ENCODE measurements at places on chromosomes 16 and 17. TPM values are rescaled to one million over a fixed set of nuclear protein-coding genes. Genes with fewer than 3 reads are reported as not detected.

GRCh38 chr17:34358631-34359030 lies 2.4 kb downstream of the CCL13 start:
- no peak overlapping the region for H3K4me3 ChIP-seq
- no peak for DNase-seq
- H3K4me1 ChIP-seq = no peaks in the 10 kb centered on the region
- H3K27ac ChIP-seq = no peak overlapping the region
- no peaks in the 10 kb centered on the region for H3K27me3 ChIP-seq
- H3K36me3 ChIP-seq = no peaks in the 10 kb centered on the region

HAS3 gene
- 4.1 TPM for total RNA-seq

CACNB1 gene
- total RNA-seq = 9.0 TPM

GRCh38 chr17:1635675-1636465 lies 7.2 kb upstream of the SLC43A2 start:
- no peak overlapping the region for H3K27ac ChIP-seq
- H3K4me1 ChIP-seq = no peaks in the 10 kb centered on the region
- no peak for DNase-seq
- no peaks in the 10 kb centered on the region for H3K27me3 ChIP-seq
- H3K36me3 ChIP-seq = no peaks in the 10 kb centered on the region

GRCh38 chr17:7841396-7841914 lies 7.4 kb downstream of the KDM6B start:
- DNase-seq = no peak
- peaks cover 11% of the 10 kb centered on the region for H3K4me1 ChIP-seq
- H3K27me3 ChIP-seq = no peaks in the 10 kb centered on the region
- peak overlapping the region; percentile 93 for H3K4me3 ChIP-seq
- H3K27ac ChIP-seq = peak overlapping the region; percentile 92
- peaks cover 15% of the 10 kb centered on the region for H3K36me3 ChIP-seq

PRSS27 gene
- 4.8 TPM for total RNA-seq

GRCh38 chr17:55341432-55341831 lies 76.7 kb downstream of the HLF start:
- H3K27me3 ChIP-seq = no peaks in the 10 kb centered on the region
- no peaks in the 10 kb centered on the region for H3K4me1 ChIP-seq
- no peak overlapping the region for H3K4me3 ChIP-seq
- no peak overlapping the region for H3K27ac ChIP-seq

- no peak overlapping the region for H3K4me3 ChIP-seq
- no peak overlapping the region for H3K27ac ChIP-seq
- no peaks in the 10 kb centered on the region for H3K27me3 ChIP-seq
- no peak for DNase-seq
- H3K4me1 ChIP-seq = peaks cover 10% of the 10 kb centered on the region
- H3K36me3 ChIP-seq = peaks cover 11% of the 10 kb centered on the region
Measured at GRCh38 chr16:75593308-75593707, 27.1 kb downstream of the GABARAPL2 start.

DNA sequence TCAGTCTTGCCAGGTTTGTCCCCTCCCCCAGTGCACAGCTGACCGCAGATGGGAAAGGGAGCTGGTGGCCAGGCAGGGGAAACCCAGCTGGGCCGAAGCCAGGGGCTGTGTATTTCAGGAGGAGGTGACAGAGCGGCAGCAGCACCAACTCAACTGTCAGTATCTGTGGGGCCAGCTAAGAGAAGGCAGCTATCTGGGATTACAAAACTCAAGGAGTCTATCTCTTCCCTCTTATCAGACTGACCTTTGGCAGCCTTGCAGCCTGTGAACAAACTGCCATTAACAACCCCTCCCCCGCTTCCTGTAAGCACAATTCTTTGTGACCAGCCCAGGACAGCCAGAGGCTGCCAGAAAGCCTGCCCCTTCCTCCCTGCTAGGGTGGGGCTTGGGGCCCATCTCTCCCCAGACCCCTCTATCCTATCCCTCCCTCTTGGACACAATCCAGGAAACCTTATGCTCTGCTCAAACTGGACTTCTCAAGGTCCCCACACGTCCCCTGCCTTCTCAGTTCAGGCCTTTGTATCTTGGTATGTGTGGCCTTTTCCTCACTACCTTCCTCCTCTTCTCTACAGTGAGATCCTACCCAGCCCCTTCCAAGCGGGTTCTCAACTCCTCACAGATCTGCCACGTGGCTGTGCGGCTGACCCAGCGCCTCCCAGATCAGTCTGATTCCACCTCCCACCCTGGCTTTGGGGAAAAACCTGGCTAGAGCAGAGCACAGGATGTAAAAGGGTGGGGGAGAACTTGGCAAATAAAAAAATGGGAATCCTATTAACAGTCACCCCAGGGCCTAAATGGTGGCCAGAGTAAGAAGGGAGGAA lies 10.5 kb downstream of the ST3GAL2 start:
- H3K27me3 ChIP-seq = no peaks in the 10 kb centered on the region
- H3K36me3 ChIP-seq = peaks cover 23% of the 10 kb centered on the region
- H3K4me3 ChIP-seq = peak overlapping the region; percentile 71
- H3K27ac ChIP-seq = peak overlapping the region; percentile 92
- H3K4me1 ChIP-seq = peaks cover 36% of the 10 kb centered on the region

- DNase-seq = no peak
- peaks cover 23% of the 10 kb centered on the region for H3K27me3 ChIP-seq
- no peak overlapping the region for H3K4me3 ChIP-seq
Measured at GRCh38 chr17:28493460-28493859, 12.7 kb upstream of the FOXN1 start.

KRT31 gene
- not detected for total RNA-seq

DNA sequence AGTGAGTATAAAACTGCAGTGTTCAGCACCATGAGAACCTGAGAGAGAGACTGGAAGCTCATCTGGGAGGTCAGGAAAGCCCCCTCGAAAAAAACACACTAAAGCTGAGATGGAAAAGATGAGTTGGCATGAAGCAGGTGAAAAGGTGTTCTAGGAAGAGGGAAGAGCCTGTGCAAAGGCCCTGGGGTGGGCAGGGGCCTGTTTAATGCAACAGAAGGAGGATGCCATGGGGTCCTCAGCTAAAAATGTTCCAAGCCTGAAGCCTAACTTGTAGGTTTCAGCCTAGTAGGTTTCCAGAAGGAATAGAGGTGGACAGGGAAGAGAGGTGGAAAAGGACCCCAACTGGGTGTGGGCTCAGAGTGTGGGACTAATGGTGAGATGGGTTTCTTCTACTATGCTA lies 242.3 kb upstream of the ZFHX3 start:
- H3K4me1 ChIP-seq = no peaks in the 10 kb centered on the region
- H3K27me3 ChIP-seq = no peaks in the 10 kb centered on the region
- no peak for DNase-seq
- no peaks in the 10 kb centered on the region for H3K36me3 ChIP-seq

MAP2K4 gene
- 55.9 TPM for total RNA-seq

GOT2 gene
- 136 TPM for total RNA-seq

- H3K27ac ChIP-seq = no peak overlapping the region
- H3K36me3 ChIP-seq = no peaks in the 10 kb centered on the region
- no peak for DNase-seq
- H3K4me3 ChIP-seq = no peak overlapping the region
- H3K27me3 ChIP-seq = peaks cover 13% of the 10 kb centered on the region
Measured at GRCh38 chr17:17205368-17206123, 587 bp downstream of the PLD6 start.

DNA sequence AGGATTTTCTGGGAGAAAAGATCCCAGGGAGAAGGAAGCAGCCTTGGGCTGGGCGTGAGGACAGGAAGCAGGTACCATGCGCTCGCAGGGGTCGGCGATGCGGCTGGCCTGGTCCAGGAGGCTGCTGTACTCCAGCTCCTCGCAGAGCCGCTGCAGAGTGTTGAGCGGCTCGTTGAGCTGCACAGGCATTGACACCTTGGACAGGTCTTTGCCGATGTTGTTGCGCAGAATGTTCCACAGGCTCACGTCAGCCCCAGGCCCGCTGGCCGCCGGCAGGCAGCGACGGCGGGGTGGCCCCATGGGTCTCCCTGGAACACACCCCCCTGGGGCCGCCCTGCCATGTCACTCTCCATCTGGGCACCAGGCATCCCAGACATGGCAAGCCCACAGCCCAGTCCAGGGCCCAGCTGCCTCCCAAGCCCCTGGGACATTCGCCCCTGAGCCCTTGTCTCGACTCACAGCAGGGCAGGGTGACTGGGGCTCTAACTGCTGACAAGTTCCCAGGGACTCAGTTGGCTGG lies 8.0 kb downstream of the OSBPL7 start:
- H3K4me3 ChIP-seq = no peak overlapping the region
- no peaks in the 10 kb centered on the region for H3K27me3 ChIP-seq
- H3K27ac ChIP-seq = no peak overlapping the region
- H3K4me1 ChIP-seq = no peaks in the 10 kb centered on the region
- peaks cover 25% of the 10 kb centered on the region for H3K36me3 ChIP-seq

- H3K36me3 ChIP-seq = no peaks in the 10 kb centered on the region
- peaks cover 5% of the 10 kb centered on the region for H3K4me1 ChIP-seq
- H3K4me3 ChIP-seq = no peak overlapping the region
- no peak overlapping the region for H3K27ac ChIP-seq
- H3K27me3 ChIP-seq = no peaks in the 10 kb centered on the region
Measured at GRCh38 chr17:49390548-49391324, 23.9 kb downstream of the PHB1 start.

CIBAR2 gene
- total RNA-seq = not detected

DNA sequence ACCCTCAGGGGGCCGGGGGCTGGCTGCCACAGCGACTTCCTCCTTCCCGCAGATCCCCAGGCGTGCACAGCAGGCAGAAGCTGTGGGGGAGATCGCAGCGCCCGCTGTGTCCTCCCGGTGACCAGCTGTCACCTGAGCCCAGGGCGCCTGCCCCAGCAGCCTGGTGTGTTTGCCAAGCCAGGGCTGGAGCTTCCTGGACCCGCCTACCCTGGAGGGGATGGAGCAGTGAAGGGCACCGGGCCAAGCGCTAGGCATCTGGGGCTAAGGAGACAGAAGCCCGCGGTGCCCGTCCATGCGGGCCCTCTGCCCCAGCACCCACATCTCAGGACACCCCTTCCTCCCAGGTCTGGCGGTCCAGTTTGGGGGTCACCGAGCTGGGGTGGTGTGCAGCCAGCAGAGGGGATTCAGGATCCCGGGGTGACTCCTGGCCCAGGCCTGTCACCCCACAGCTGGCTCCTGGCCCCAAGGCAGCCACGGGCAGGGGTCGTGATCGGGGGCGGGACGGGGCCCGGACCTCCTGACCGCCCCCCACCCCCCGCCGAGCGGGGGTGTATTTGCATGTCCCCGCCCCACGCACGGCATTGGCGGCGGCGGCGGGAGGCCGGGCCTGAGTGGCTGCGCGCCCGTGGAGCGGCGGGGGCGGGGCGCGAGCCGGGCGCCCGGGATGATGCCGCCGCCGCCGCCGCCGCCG lies at the start of gene RAB26:
Gene RAB26 (plus strand): TSS at position 645 of the 691 bp plus-strand sequence. CDS start 159 bp downstream, outside the sequence.
- H3K36me3 ChIP-seq = peaks cover 18% of the 10 kb centered on the region
- H3K4me1 ChIP-seq = peaks cover 23% of the 10 kb centered on the region
- peak within 1 kb of the TSS; percentile 36 for H3K27ac ChIP-seq
- peak within 1 kb of the TSS; percentile 73 for H3K4me3 ChIP-seq
- DNase-seq = peak; percentile 93

DNA sequence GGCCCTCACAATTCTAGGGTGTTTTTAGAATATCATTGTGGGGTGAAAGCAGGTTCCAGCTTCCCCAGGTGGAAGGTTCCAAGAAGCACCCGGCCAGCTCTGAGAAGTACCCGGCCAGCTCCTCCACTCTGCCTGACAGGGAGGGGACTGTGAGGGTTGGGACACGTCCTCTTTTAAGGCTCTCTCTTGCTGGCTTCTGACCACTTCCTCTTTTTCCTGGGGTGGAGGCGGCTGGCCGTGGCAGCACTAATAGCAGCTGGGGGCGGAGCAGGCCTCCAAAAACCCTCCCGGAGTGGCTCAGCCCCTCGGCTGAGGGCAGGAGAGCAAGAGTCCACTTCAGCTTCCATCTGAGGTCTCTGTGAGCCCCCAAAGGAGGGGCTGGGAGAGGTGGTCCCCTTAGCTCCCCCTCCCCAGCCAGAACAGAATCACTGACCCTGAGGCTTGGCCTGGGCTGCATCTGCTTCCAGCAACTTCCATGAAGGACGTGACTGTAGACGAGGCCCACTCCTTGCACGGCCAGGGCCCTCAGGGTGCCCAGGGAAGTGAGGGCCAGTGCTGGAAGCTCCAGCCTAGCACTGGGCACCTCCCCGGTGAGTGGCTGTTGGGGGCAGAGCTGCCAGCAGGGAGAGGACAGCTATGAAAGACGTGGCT lies 26.7 kb upstream of the PLCG2 start:
- peak; percentile 63 for DNase-seq
- no peaks in the 10 kb centered on the region for H3K4me1 ChIP-seq
- H3K36me3 ChIP-seq = no peaks in the 10 kb centered on the region
- H3K4me3 ChIP-seq = no peak overlapping the region
- H3K27ac ChIP-seq = no peak overlapping the region
- H3K27me3 ChIP-seq = no peaks in the 10 kb centered on the region

DNA sequence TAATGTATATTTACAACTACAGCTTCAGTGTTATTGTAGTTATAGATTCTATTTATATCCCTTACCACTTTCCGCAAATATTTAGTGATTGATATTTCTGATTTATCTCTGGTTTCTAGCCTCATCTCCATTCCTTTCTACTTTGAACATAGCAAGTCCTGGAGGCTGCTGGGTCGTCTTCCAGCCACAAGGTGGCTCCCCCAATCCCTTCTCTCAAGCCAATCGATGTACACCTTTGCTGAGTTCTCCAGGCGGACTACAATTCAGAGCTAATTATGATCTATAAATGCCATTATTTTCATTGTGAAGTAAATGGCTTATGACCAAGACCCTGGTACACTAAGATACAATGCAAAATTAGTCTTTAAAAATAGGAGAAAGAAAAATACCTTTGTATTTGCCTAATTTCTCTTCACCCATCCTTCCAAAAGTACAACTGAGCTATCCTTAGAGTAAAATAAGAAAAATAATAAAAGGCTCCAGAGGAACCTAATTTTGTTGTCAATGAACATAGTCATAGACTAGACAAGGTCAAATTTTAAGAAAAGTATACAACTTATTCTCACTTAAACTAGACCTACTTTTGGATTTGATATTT lies 122.1 kb downstream of the SKAP1 start:
- peaks cover 42% of the 10 kb centered on the region for H3K27me3 ChIP-seq
- H3K36me3 ChIP-seq = no peaks in the 10 kb centered on the region
- no peak overlapping the region for H3K27ac ChIP-seq

CA4 gene
- total RNA-seq = 1.5 TPM

DNA sequence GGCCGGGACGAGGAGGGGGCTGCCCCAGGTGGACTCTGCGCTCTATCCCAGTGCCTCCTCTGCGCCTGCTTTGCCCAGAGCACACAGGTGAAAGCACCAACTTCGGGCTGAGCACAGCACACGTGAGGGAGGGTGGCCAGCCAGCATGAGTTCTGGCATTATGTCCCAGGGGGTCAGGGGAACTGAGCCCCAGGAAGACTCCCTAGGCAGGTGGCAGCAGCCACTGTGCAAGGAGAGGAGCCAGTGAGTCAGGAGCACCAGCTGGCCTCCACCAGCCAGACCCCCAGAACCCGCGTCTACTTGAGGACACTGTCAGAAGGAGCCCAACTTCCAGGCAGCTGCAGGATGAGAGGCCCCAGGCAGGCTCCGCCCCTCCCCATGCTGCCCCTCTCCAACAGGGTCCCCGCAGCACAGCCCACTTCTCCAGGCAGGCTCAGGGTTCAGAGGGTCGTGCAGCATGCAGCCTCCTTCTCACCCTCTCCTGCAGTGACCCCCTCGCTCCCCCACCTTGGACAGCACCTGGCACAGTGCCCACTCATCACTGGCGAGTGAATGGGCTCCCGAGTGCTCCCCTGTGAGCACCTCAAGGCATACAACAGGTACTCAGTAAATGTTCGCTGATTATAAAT lies 44.2 kb upstream of the RASD1 start:
- H3K27ac ChIP-seq = no peak overlapping the region
- no peaks in the 10 kb centered on the region for H3K36me3 ChIP-seq
- DNase-seq = no peak

NTN3 gene
- 0.52 TPM for total RNA-seq

TNS4 gene
- 2.5 TPM for total RNA-seq

UNC13D gene
- 6.4 TPM for total RNA-seq
